ENCODE measurements at places on chromosomes 1 and 21. TPM values are rescaled to one million over a fixed set of nuclear protein-coding genes. Genes with fewer than 3 reads are reported as not detected.

The CR1L gene
- not detected for polyA plus RNA-seq

The SYPL2 gene
- polyA plus RNA-seq, result 9.8 TPM

DNA sequence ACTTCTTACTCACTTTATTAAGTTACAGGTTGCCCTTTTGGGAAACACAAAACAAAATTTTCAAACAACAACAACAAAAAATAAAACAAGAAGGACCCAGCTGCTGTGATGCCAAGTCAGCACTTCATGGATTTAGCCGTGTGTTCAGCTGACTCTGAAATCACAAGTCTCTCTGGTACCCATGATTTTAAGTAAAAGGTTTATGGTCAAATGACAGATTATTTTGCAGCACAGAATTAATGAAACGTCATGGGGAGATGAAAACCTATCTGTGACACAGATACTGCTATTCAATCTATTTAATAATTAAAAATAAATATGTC lies 7.1 kb downstream of the AJAP1 start:
- no peak for DNase-seq

DNA sequence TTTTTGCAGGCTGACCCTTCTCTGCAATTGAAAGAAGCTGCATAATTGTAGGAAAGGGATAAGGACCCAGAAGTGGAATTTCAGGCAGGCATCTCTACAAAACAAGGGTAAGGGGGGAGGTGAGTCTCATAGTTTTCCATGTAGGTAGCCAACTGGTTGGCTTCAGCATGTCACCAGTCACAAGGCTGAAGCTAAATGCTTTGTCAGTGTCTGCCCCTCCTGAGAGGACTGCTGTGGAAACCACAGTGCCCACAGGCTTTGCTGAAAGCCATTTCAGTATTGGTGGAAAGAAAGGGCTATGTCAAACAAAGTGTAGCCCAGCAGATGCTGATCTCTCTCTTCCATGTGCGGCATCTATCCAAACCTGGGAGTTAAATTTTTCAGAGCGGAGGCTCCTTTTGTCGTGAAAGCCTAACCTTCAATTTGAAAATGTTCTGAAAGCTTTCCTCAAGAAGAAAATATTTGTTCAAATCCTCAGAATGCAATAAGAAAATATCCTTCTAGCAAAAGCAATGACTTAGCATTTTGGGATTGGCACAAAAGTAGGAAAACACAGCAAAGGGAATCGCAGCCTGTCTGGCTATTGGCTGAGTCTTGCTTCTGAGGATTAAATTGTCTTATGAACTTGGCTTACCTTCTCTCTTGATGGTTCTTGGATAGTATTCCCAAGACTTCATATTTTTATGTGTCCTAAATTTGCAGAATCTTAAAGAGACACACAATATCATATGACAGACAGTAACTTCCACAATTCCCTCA lies 591.7 kb downstream of the PLPP3 start:
- no peak for DNase-seq

DNA sequence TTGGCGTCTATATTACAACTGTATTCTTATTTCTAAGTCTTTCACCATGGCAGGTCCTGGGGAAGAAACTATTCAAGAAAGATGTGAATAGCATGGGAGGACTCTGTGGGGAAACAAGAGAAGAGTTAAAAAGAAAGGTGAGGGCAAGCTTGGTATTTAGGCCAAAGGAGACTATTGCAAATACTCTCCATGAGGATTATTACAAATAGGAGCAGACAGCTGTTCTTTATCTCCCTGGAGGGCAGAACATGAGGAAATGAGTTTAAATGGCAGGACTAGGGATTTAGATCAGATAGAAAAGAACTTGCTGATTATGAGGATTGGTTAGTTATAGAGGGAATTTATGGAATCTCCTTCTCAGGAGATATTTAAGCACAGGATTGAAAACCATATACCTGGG lies 186.8 kb downstream of the CDC7 start:
- DNase-seq, result no peak
